ENCODE measurements at places on chromosomes 6 and 20. TPM values are rescaled to one million over a fixed set of nuclear protein-coding genes. Genes with fewer than 3 reads are reported as not detected.

SLC16A10 gene
- 10.3 TPM for total RNA-seq

RNF144B gene
- total RNA-seq: 1.9 TPM

BHLHE23 gene
- total RNA-seq: 0.94 TPM

YWHAB gene
- total RNA-seq: 127 TPM

AVP gene
- total RNA-seq: not detected

VNN1 gene
- not detected for total RNA-seq

TAGAP gene
- total RNA-seq: 0.94 TPM

TXLNB gene
- 0.31 TPM for total RNA-seq

PLA2G7 gene
- 1.9 TPM for total RNA-seq

FRK gene
- 0.63 TPM for total RNA-seq

SLC17A5 gene
- 27.9 TPM for total RNA-seq

EEF1A1 gene
- total RNA-seq: 10,580 TPM

PTK6 gene
- total RNA-seq: not detected

SPINT3 gene
- not detected for total RNA-seq

PNLDC1 gene
- total RNA-seq: not detected

SAMD10 gene
- total RNA-seq: 10.0 TPM

FOXA2 gene
- total RNA-seq: not detected

SLC22A16 gene
- not detected for total RNA-seq

SLC17A3 gene
- total RNA-seq: not detected

RALY gene
- total RNA-seq: 56.7 TPM

MICB gene
- total RNA-seq: 0.31 TPM

CCND3 gene
- 16.0 TPM for total RNA-seq

GABBR1 gene
- total RNA-seq: 188 TPM

BTN1A1 gene
- total RNA-seq: not detected

CRISP3 gene
- total RNA-seq: not detected

LYRM2 gene
- total RNA-seq: 25.4 TPM

ISM1 gene
- 0.63 TPM for total RNA-seq

TREM1 gene
- total RNA-seq: not detected

AK9 gene
- total RNA-seq: 45.1 TPM

TTK gene
- total RNA-seq: 6.9 TPM

ANKRD6 gene
- total RNA-seq: 66.7 TPM

TRIM10 gene
- 0.31 TPM for total RNA-seq

HAO1 gene
- total RNA-seq: not detected

NELFCD gene
- 69.8 TPM for total RNA-seq

CTAGE9 gene
- total RNA-seq: not detected

CALHM6 gene
- not detected for total RNA-seq

POM121L2 gene
- not detected for total RNA-seq

IYD gene
- not detected for total RNA-seq

TGM3 gene
- 0.31 TPM for total RNA-seq

SLC4A11 gene
- total RNA-seq: not detected

SLC29A1 gene
- 10.0 TPM for total RNA-seq

SEC63 gene
- 78.3 TPM for total RNA-seq

SERINC1 gene
- total RNA-seq: 490 TPM

ARID1B gene
- total RNA-seq: 320 TPM

TSPO2 gene
- total RNA-seq: not detected

PYGB gene
- total RNA-seq: 66.4 TPM

COL9A1 gene
- 11.0 TPM for total RNA-seq

LST1 gene
- total RNA-seq: not detected

UNC5CL gene
- 0.63 TPM for total RNA-seq

ADGRF5 gene
- total RNA-seq: 11.3 TPM

SOX18 gene
- total RNA-seq: 0.63 TPM

ME1 gene
- 2.2 TPM for total RNA-seq

KIF25 gene
- not detected for total RNA-seq

CUTA gene
- 59.8 TPM for total RNA-seq

NKAPL gene
- 5.0 TPM for total RNA-seq

Data from parietal lobe (tissue), 2 donors.